Stimulated activated CD4-positive, alpha-beta T cell treated with anti-CD3 and anti-CD28 coated beads, Interleukin-1b, Interleukin-23, amount 100 ng/mL, for 24 hours (primary cell): ENCODE measurements at places on chromosomes 16 and 17.

GRCh38 chr17:75151930-75152329 is 2.4 kb downstream of the JPT1 start:
- no peak for DNase-seq

GRCh38 chr17:4944163-4944553 is 4.1 kb downstream of the RNF167 start:
- no peak for DNase-seq

- no peak for DNase-seq
Measured at GRCh38 chr17:74686761-74687160, 26.0 kb downstream of the CD300LF start.

- no peak for DNase-seq
Measured at GRCh38 chr17:61805399-61805798, 57.9 kb downstream of the BRIP1 start.

DNA sequence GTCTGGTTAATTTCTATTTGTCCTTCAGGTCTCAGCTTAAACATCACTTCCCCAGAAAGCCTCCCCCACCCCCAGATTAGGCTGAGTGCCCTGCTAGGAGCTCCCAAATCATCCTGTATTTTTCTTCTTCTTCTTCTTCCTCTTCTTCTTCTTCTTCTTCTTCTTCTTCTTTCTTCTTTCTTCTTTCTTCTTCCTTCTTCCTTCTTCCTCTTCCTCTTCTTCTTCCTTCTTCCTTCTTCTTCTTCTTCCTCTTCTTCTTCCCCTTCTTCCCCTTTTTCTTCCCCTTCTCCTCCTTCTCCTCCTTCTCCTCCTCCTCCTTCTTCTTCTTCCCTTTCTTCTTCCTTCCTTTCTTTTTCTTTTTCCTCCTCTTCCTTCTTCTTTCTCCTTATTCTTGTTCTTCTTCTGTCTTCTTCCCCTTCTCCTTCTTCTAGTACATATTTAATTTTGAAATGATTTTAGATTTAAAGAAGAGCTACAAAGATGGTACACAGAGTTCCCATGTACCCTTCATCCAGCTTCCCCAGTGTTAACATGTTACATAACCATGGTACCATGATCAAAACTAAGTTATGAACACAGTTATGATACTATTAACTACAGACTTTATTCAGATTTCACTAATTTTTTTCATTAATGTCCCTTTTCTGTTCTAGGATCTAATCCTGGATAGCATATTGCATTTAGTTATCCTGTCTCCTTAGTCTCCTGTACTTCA is 27.1 kb upstream of the DHX40 start:
- DNase-seq: no peak

DNA sequence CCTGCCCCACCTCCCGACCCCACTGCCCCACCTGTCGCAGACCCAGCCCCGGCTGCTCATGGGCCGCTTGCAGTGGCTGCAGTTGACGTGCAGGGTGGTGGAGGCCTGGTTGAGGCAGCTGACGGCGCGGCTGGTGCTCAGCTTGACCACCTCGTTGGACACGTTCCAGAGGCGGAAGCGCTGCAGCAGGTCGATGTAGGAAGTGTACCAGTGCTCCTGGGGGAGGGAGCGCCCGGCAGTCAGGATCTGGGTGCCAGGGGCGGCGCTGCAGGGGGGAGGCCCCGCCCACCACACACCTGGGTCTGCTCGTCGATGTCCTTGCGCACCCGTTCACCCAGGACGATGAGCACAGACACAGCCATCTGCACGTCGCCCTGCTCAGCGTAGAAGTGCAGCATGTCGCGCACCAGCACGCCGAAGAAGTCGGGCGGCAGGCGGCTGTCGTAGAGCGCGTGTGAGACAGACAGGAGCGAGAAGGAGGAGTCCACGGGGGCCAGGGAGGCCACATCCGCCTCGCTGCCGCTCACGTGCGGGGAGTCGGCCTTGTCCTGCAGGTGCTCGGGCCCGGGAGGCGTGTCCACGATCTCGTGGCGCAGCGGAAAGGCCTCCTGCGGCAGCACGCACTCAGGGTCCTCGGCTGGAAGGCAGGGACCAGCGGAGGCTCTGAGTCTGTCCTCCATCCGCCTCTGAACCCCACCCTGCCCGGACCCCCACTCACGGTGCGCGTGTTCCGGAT is 995 bp upstream of the JMJD8 start:
- DNase-seq: no peak

GRCh38 chr16:14509675-14510132 is 120.4 kb downstream of the PARN start:
- no peak for DNase-seq

DNA sequence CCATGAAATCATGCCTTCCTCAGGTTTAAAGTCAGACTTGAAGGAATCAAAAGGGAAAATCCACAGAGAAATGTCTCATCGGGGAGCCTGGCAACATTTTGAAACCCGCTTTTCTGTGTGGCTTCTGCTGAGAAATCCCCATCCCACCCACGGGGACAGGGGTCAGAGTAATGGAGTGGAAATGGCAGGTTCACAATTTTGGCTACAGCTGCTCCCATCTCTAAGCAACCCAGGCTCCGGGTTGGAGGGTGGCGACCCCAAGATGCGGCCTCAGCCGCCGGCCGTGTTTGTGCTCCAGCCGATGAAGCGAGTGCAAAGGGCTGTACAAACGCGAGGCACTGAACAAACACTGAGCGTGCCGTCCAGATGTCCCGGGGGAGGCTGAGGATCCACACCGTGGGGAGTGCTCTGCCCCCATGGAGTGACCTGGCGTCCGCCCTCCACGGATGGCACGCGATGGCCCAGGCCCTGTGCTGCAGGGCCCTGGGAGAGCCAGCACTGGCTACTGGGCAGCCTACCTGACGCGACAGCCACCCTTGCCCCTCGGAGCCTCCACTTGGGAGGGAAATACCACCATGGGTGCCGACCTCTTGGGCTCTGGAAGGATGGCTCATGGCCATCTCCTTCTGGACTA is 22.2 kb downstream of the SLC43A2 start:
- DNase-seq: no peak

DNA sequence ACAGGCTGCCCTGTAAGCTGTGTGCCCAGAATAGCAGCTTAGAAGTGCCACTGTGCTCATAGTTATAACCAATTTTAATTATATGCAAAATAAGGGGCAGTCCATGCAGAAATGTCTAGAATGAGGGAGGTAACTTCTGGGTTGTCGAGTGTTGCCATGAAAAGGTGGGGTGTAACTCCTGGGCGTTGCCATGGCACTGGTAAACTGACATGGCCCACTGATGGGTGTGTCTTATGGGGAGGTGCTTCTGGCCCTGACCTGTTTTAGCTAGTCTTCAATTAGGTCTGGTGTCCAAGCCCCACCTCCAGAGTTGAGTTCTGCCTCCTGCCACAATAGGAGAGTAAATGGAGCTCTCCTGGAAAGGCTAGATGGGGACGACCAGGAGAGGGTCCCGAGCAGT is 120.6 kb downstream of the SALL1 start:
- DNase-seq: no peak

- DNase-seq: no peak
Measured at GRCh38 chr17:72733619-72734282, 358.7 kb downstream of the SLC39A11 start.

DNA sequence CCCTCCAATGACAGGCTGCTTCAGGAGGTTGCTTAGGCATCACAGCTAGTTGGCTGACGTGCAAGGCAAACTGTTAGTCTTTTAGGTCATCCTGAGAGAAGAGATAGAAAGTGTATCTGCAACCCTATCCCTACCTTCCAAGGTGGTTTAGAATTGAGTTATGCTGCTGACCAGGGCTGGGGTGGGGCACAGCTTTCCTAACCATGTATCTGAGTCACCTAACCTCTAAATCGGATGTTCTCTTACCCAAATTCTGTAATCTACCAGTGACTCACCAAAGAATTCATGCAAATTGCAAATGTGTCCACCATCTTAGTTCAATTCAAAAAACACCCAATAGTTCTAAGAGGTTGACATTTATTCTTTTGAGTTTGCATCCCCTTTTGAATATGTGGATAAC is 107.2 kb upstream of the DYNLRB2 start:
- DNase-seq: no peak

DNA sequence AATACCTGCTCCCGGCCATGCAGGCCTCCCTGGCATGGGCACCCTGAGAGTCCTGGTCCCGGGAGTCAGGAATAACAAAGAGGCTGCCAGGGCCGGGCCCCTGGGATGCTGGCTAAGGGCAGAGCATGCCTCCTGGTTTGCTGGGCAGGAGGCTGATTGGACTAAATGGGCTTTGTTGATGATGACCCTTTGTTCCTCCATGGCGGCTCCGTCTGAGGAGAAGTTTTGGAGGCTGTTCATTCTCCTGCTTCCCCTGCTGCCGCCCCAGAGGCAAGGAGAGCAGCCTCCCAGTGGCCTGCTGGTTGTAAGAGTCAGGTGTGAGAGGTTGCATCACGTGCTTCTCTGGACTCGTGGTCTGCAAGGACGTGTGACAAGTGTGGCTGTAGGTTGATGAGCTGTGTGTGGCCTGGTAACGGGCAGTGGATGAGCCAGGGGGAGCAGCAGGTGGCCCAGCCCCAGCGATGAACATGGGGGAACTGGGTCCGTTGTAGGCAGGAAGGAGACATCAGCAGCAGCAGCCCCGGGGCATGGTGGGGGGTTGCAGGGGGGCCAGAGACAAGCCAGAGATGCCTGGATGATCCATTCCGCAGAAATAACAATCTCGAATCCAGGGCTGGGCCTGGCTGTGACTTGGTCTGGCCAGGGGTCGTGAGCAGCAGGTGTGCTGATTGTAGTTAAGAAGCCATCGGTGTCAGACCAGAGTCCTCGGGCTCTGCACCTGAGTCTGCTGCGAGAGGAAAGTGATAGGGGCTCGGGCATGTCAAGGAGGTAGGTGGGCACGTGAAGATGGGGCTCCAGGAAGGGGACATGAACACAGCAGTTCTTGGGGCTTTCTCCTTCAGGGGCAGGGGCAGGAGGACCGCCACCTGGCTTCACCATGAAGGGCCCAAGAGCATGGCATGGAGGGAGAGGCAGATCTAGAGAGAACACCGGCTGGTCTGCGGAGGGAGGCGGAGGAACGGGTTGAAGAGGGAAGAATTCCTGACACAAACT is 101.4 kb downstream of the TNFRSF13B start:
- DNase-seq: no peak

GRCh38 chr17:75540923-75541503 is 15.5 kb downstream of the LLGL2 start:
- no peak for DNase-seq

GRCh38 chr16:72044296-72044695 is 10.0 kb upstream of the HP start:
- DNase-seq: no peak

DNA sequence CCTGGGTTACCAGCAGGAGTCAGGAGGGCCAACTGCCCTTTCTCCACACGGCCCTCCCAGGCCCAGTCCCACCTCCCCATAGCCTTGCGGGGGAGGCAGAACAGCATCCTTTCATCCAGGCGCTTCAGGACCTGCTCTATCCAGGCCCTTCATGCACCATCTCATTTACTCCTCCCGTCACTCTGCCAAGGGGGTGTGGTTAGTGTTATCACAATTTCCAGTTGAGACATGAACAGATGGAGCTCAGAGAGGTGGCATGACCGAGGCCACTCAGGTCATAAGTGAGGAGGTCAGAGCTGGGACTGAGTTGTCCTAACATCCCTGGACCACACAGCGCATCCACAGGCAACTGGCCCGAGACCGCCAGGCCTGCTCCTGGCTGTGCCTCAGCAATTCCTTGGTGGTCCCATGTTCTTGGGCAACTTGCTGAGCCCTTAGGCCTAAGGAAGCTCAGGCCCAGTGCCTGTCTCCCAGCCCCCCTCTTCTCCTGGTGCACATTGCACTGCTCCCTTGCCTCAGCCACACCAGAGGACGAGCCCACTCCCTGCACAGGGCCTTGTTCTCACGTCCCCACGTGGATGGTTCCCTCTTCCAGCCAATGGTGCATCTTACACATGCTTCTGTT is 23.8 kb downstream of the C17orf100 start:
- no peak for DNase-seq

- no peak for DNase-seq
Measured at GRCh38 chr16:80346111-80346632, 194.6 kb upstream of the DYNLRB2 start.

GRCh38 chr16:89956505-89957215 is 8.1 kb downstream of the DEF8 start:
- no peak for DNase-seq

- DNase-seq: no peak
Measured at GRCh38 chr17:60724647-60725046, 47.0 kb downstream of the BCAS3 start.

GRCh38 chr16:695355-696089 is 5.3 kb upstream of the WDR24 start:
- DNase-seq: peak; percentile 63

DNA sequence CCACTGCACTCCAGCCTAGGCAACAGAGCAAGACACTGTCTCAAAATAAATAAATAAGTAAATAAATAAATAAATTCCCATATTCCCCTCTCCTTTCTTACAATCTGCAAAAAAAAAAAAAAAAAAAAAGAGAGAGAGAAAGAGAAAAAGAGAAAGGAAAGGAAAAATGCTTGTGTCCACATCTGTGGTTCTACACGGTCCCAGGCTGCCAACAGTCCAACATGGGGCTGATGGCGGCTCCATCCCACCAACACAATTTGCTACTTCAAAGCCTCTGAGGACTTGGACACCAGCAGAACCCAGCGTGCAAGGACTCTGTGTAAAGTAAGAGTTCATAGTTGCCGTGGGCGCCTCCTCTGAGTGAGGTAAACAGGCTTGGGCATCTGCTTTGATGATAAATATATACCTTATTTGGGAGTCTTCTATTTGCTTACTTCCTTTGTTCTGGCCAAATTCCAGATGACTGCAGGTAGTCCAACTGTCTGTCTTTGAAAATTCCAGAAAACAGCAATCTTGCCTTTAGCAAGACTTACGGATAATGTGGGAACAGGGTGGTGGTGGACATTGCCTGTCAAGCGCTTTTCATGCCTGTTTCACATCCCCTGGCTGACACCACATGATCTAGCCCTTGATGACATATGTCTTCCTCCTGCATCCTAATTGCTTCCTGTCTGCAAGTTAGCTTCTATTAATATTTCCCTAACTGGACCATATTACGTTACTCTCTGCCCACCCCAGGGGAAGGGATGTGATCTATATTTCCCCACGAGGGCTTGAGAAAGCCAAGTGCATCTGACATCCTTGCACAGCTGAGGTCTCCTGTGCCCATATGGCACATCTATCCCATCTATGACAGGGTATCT is 10.1 kb downstream of the LITAF start:
- no peak for DNase-seq

- no peak for DNase-seq
Measured at GRCh38 chr16:19304750-19305149, 19.2 kb downstream of the CLEC19A start.

DNA sequence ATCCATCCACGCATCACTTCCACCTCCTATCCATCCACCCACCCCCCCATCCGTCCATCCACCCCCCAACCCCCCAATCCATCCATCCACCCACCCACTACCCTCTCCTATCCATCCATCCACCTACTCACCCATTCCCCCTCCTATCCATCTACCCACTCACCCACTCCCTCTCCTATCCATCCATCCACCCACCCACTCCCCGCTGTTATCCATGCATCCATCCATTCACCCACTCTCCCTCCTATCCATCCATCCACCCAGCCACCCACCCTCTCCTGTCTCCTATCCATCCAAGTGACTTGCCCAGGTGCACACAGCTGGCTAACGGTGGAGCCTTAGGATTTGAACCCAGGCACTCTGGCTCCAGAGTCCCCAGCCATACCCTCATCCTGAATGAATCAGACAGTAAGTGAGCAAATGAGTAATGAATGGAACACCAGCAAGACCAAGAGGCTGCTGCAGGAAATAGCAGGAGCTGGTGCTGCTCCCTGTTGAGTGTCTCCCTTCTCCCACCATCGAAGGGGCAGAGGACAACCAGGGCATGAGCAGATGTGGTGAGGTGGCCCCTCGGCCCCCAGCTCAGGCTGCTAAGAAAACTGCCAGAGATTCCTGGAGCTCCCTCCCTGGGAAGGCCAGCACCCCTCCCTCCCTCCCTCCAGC is 62.5 kb downstream of the LITAF start:
- DNase-seq: no peak
